HFF-Myc (cell line): ENCODE measurements at places on chromosomes 5 and 9.

DNA sequence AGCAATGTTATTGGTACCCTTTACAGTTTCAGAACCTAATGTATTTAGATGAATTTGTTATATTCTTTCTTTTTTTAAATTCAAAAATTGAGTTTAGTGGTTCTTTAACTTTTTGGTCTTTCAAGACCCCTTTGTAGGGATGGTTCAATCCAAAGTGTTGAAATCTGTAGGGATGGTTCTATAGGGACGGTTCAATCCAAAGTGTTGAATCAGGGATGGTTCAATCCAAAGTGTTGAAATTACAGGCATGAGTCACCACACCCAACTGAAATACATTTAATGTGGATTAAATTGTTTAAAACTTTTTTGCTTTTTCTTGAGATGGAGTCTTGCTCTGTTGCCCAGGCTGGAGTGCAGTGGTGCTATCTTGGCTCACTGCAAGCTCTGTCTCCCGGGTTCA is 30.6 kb downstream of the SNX2 start:
- DNase-seq: no peak

- no peak for DNase-seq
These were observed 212.7 kb upstream of the CD180 start for GRCh38 chr5:67409126-67409777.

- DNase-seq: no peak
These were observed 184.2 kb upstream of the TMEM161B start for GRCh38 chr5:88452820-88453219.

- no peak for DNase-seq
These were observed 79.6 kb downstream of the MYO10 start for GRCh38 chr5:16856531-16856930.

- DNase-seq: no peak
These were observed 41.9 kb upstream of the TESK1 start for GRCh38 chr9:35562895-35563780.

GRCh38 chr5:146130440-146131045 is 25.2 kb upstream of the PLAC8L1 start:
- no peak for DNase-seq

DNA sequence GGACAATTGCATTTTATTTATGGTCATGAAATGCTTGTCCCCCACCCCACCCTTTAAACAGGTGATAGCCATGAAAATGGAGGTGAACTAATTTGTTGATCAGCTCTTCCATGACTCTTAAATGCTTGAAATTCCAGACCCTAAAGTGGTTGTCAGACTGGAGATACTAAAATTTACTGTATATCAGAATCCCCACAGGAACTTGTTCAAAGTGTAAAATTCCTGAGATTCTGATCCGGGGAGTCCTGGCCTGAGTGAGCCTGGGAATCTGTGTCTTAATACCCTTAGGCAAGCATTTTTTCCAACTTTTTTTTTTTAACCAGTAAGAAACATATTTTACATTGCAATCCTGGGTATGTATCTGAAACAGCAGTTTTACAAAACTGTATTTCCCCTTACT is 4.7 kb downstream of the SKP2 start:
- DNase-seq: peak; percentile 10

DNA sequence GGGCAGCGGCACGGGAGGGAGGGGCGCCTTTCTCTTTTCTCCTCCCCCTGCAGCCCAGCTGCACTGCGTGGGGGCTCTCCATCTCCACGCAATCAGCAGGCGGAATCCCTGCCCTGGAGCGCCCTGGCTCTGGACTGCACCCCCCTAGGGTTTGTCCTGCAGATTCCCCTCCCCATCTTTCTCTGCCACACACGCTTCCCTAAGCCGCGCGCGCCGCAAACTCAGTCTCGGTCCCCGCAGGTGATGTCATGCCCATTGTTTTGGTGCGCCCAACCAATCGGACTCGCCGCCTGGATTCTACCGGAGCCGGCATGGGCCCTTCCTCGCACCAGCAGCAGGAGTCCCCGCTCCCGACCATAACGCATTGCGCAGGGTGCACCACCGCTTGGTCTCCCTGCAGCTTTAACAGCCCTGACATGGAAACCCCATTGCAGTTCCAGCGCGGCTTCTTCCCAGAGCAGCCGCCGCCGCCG is at the start of gene KCNN2:
KCNN2 (plus strand) TSS at position 347 of the 473 bp plus-strand sequence; CDS start at position 417, 70 bp downstream.
- peak; percentile 76 for DNase-seq
